ENCODE measurements at places on chromosomes 12 and 14. TPM values are rescaled to one million over a fixed set of nuclear protein-coding genes. Genes with fewer than 3 reads are reported as not detected.
A peak's percentile ranks its signal among the peaks of the same experiment; 100 is the strongest.

DNA sequence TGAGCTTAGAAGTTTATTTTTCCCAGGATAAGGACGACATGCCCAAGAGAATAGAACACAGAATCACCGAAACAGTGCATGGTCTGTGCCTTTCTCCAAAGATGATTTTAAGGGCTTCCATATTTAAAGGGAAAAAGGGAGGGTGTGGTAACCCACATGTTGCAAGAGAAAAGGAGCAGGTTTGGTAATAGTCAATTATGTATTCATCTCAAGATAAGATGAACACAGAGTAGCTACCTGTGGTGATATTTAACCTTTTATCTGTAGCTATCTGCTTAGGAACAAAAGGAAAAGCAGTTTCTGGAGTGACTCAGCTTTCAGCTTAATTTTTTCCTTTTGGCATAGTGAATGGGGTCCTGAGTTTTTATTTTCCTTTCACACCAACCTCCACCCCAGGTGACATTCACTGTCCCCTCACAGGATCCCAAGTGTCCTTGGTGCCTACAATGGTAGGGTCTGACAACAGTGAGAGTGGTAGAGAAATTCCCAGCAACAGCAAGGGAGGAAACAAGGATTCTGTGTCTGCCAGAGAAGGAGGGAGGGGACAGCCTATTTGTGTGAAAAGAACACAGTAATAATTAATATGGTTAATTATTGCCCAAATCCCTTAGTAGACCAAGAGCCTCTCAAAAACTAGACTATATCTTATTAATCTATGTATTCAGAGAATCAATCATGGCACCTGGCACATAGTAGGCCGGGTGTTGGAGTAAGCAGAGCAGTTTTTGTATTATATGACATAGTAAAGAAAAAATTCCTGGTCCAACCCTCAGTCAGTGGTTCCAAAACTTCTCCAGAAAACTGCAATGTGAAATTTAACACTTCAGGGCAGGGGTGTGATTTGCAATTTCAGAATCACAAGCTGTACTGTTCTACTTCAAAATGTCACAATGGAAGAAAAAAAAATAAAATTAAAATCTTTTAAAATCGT, 154.5 kb downstream of the PHLDA1 start:
- no peaks in the 10 kb centered on the region for H3K27me3 ChIP-seq
- DNase-seq: no peak
- H3K4me3 ChIP-seq: no peak overlapping the region
- H3K27ac ChIP-seq: no peak overlapping the region
- H3K4me1 ChIP-seq: no peaks in the 10 kb centered on the region
- H3K36me3 ChIP-seq: no peaks in the 10 kb centered on the region

- H3K4me1 ChIP-seq: no peaks in the 10 kb centered on the region
- H3K27ac ChIP-seq: no peak overlapping the region
- no peaks in the 10 kb centered on the region for H3K36me3 ChIP-seq
- DNase-seq: no peak
- H3K4me3 ChIP-seq: no peak overlapping the region
- H3K27me3 ChIP-seq: no peaks in the 10 kb centered on the region
Observed at GRCh38 chr14:90671382-90672234, 144.6 kb downstream of the TTC7B start.

GRCh38 chr12:24088751-24089509, 139.5 kb upstream of the SOX5 start:
- H3K27ac ChIP-seq: no peak overlapping the region
- no peaks in the 10 kb centered on the region for H3K27me3 ChIP-seq
- no peaks in the 10 kb centered on the region for H3K4me1 ChIP-seq
- no peak for DNase-seq
- H3K4me3 ChIP-seq: no peak overlapping the region

DNA sequence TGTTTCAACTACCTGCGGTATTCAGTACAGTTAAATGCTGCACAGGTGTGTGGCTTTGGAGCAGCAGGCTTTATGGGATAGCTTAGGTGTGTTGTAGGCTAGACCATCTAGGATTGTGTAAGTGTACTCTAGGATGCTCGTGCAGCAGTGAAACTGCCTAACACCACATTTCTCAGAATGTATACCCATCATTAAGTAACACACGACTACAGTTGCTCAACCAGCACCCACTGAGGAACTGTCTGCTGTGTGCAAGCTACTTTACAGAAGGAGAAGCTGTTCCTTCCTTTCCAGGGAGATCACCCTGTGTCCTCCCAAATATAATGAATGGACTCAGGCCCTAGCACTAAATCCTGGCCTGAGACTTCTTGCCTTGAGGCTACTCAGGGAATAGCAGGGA, 94.8 kb downstream of the SLC24A4 start:
- no peaks in the 10 kb centered on the region for H3K36me3 ChIP-seq
- no peak overlapping the region for H3K27ac ChIP-seq
- DNase-seq: no peak
- H3K4me1 ChIP-seq: no peaks in the 10 kb centered on the region
- H3K4me3 ChIP-seq: no peak overlapping the region

DNA sequence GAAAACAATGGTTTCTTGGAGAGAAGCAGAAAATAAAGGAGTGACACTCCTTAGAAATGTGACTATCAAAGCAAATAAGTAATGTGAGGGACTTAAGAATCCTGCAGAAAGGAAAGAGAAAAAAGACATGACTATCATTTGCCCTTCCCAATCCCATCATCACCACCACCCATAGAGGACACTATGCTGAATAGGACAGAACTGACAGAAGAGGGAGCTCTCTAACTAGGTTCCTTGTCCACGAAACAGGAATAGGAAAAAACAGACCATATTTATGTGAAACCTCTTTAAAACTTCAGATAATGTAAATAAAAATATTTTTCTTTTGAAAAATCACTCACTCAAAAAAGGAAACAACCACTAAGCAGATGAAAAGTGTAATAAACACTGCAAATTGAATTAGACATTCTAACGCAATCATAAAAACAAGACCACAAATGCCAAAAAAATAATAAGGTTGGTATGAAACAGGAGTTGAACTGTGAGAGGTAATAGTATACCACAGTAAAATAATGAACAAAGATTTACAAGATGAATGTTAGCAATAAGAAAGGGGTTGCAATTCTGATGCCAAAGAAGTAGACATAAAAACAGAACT, 24.1 kb downstream of the KLRD1 start:
- no peaks in the 10 kb centered on the region for H3K27me3 ChIP-seq
- no peaks in the 10 kb centered on the region for H3K4me1 ChIP-seq
- no peak overlapping the region for H3K4me3 ChIP-seq
- DNase-seq: peak; percentile 33

- no peak for DNase-seq
- H3K36me3 ChIP-seq: no peaks in the 10 kb centered on the region
- no peak overlapping the region for H3K4me3 ChIP-seq
- H3K4me1 ChIP-seq: peaks cover 12% of the 10 kb centered on the region
Observed at GRCh38 chr14:104669697-104670096, 19.7 kb upstream of the INF2 start.

DNA sequence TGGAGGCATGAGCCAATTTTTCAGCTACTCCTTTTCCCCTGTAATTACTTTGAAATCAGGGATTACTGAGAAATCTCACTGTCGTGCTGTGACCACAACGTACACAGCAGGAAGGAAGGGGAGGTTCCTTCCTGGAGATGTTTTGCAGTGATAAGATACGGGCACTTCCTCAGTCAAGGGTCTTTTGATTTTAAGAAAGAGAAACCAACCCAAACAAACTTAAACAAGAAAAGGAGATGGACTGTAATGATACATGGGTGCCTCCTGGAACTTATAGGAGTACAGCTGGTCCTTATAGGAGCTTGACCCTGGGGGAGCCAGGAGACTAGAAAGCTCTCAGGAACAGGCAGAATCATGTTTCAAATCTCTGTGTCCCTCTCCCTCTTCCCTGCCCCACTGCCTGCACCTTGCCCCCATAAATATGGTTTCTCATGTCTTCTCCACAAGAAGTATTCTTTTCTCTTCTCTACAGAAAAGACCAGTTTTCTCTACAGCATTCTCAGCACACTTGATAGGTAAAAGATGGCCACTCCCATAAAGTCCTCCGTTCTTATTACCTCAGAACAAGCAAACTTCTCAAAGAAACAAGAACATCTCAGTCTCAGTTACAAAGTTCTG, 281.1 kb upstream of the AMIGO2 start:
- H3K36me3 ChIP-seq: no peaks in the 10 kb centered on the region
- peak overlapping the region; percentile 48 for H3K4me3 ChIP-seq
- no peaks in the 10 kb centered on the region for H3K27me3 ChIP-seq
- DNase-seq: peak; percentile 79
- H3K27ac ChIP-seq: peak overlapping the region; percentile 80
- H3K4me1 ChIP-seq: peaks cover 56% of the 10 kb centered on the region

DNA sequence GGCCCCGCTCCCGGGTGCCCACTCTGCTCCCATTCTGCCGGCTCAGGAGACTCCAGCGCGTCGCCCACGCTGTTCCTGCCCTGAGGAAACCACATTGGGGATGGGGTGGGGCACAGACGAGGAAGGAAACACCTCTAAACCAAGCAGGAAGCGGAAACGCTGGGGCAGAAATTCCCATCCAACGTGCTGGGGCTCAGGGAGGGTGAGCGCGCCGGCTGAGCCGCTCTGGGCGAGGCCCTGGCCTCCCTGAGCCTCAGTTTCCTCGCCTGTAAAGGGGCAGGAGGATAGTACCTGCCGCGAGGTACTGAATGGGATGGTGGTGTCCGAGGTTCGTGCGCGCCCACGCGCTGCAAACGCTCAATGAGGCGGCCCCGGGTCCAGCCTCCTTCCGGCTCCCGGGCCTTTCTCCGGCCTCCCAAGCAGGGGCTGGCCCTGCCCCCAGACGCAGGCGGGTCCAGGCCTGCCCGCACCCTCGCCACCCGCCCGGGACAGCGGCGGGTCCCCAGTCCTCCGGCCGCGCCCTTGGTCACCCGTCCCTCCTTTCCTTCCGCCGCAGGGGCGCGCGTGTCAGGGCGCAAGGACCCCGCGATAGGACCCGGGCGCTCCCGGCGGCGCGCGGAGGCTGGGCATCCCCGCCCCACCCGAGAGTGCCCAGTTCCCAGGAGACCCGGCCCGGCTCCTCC, 673 bp downstream of the BEGAIN start:
- no peak overlapping the region for H3K27ac ChIP-seq
- H3K27me3 ChIP-seq: no peaks in the 10 kb centered on the region
- H3K4me3 ChIP-seq: peak overlapping the region; percentile 27
- peaks cover 3% of the 10 kb centered on the region for H3K4me1 ChIP-seq
- no peak for DNase-seq
- H3K36me3 ChIP-seq: no peaks in the 10 kb centered on the region

DNA sequence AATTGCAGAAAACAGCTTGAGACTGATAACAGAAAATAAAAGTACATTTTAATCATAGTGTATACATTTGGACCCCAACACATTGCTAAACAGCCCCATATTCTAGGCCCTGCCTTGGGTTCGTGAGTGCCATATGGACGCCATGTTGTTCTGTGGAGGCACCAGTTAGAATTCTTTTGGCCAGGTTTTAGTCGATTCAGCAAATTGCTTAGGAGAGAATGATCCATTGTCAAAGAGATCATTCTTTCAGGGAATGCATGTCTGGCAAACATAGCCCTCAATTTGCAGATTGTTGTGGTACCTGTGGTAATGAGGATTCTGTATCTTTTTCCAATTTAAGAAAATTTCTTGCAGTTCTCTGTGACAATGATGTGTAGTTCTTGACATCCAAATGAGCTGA, 183.6 kb upstream of the DDHD1 start:
- H3K27ac ChIP-seq: no peak overlapping the region
- no peaks in the 10 kb centered on the region for H3K36me3 ChIP-seq
- H3K4me3 ChIP-seq: no peak overlapping the region
- H3K27me3 ChIP-seq: no peaks in the 10 kb centered on the region
- H3K4me1 ChIP-seq: no peaks in the 10 kb centered on the region
- DNase-seq: no peak

DNA sequence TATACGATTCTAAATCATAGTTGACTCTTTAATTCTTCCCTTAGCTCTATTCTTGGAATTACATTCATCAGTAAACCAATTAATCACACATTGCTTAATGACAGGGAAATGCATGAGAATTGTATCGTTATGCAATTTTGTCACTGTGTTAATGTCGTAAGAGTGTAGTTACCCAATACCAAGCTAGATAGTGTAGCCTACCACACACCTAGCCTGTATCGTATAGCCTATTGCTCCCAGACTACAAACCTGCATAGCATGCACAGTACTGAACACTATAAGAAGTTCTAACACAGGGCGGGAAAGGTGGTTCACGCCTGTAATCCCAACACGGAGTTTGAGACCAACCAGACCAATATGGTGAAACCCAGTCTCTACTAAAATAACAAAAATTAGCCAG, 24.7 kb downstream of the HNRNPC start:
- H3K27ac ChIP-seq: no peak overlapping the region
- peaks cover 39% of the 10 kb centered on the region for H3K4me1 ChIP-seq

- no peak for DNase-seq
- no peaks in the 10 kb centered on the region for H3K27me3 ChIP-seq
- H3K27ac ChIP-seq: no peak overlapping the region
- peaks cover 4% of the 10 kb centered on the region for H3K4me1 ChIP-seq
- H3K36me3 ChIP-seq: no peaks in the 10 kb centered on the region
Observed at GRCh38 chr12:45660330-45660729, 69.2 kb upstream of the ARID2 start.

- no peak overlapping the region for H3K4me3 ChIP-seq
- H3K4me1 ChIP-seq: no peaks in the 10 kb centered on the region
- no peaks in the 10 kb centered on the region for H3K27me3 ChIP-seq
Observed at GRCh38 chr12:1962051-1963020, 41.9 kb downstream of the DCP1B start.

DNA sequence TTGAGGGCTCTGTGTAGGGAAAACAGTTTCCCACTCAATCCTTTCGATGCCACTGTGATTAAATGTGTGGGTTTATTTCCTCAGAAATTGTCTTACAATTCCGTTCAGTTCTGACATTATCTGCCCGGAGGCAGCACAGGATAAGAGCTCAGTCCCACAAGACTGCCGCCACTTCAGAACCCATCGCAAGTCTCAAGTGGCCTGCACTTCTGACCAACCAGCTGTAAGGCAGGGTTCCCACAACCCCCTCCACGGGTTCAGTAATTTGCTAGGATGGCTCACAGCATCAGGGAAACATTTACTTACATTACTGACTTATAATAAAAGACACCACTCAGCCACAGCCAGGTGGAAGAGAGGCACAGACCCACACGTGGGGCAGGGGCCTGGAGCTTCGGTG, 17.2 kb downstream of the BDKRB2 start:
- no peak overlapping the region for H3K4me3 ChIP-seq
- no peaks in the 10 kb centered on the region for H3K36me3 ChIP-seq
- no peaks in the 10 kb centered on the region for H3K4me1 ChIP-seq
- no peak for DNase-seq
- H3K27ac ChIP-seq: no peak overlapping the region
- no peaks in the 10 kb centered on the region for H3K27me3 ChIP-seq

KIF26A gene
- 0.17 TPM for total RNA-seq

CEP83 gene
- 13.2 TPM for total RNA-seq

TMEM179 gene
- total RNA-seq: not detected

KCNA5 gene
- not detected for total RNA-seq
